Upper lobe of left lung (tissue), 6 donors: ENCODE measurements at places on chromosomes 7 and 10. TPM values are rescaled to one million over a fixed set of nuclear protein-coding genes. Genes with fewer than 3 reads are reported as not detected.

MYO3A gene
- 0.47 TPM for total RNA-seq

TCAF2 gene
- total RNA-seq, result 2.3 TPM

ANKRD22 gene
- 0.30 TPM for total RNA-seq

OPN1SW gene
- total RNA-seq, result not detected

DUS4L gene
- 7.0 TPM for total RNA-seq

DHTKD1 gene
- total RNA-seq, result 95.3 TPM

RPEL1 gene
- total RNA-seq, result not detected

TAS2R38 gene
- not detected for total RNA-seq

UNCX gene
- total RNA-seq, result not detected

ABCA13 gene
- 27.7 TPM for total RNA-seq

LRMDA gene
- total RNA-seq, result 24.1 TPM

MSS51 gene
- 1.7 TPM for total RNA-seq

FAM237B gene
- 0.15 TPM for total RNA-seq

CACNA2D1 gene
- 85.9 TPM for total RNA-seq

CDK14 gene
- total RNA-seq, result 29.7 TPM

ACTR3C gene
- total RNA-seq, result 18.1 TPM

GRM3 gene
- not detected for total RNA-seq
